Dermis blood vessel endothelial cell (primary cell): ENCODE measurements at places on chromosomes 7 and 10. TPM values are rescaled to one million over a fixed set of nuclear protein-coding genes. Genes with fewer than 3 reads are reported as not detected.
A peak's percentile ranks its signal among the peaks of the same experiment; 100 is the strongest.

The OPALIN gene
- total RNA-seq: not detected in 2 replicates

The TMEM184A gene
- under 0.01 and 0.05 TPM in 2 replicates for total RNA-seq

The MPP7 gene
- total RNA-seq: 6.8 and 16.3 TPM in 2 replicates

The WNT2 gene
- total RNA-seq: not detected in 2 replicates

DNA sequence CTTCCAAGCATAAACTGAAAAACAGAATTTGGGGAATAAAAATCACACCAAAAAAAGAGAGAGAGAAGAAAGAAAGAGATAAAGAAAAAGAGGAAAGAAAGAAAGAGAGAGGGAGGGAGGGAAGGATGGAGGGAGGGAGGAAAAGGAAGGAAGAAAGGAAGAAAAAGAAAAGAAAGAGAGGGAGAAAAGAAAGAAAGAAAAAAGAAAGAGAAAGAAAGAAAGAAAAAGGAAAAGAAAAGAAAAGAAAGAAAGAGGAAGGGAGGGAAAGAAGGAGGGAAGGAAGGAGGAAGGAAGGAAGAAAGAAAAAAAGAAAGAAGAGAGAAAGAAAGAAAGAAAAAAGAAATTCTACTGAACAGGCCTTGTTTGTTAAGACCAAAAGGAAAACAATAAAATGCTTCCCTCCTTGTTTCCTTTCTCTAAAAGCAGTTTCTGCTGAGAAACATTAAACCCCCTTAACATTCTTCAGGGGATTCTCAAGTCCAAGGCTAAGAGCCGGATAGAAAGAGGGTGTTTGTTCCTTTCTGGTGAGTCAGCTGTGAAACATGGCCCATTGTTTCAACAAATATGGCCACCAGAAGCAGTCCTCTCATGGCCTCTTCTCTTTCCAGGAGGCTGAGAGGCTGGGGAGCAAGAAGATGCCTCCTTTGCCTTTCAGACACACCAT, 46.9 kb upstream of the GPAM start:
- DNase-seq: peak; percentile 12

- no peak for DNase-seq
Observed at GRCh38 chr10:28638392-28638791, 38.9 kb upstream of the BAMBI start.

- DNase-seq: no peak
Observed at GRCh38 chr7:11332865-11333228, 359.2 kb downstream of the PHF14 start.

DNA sequence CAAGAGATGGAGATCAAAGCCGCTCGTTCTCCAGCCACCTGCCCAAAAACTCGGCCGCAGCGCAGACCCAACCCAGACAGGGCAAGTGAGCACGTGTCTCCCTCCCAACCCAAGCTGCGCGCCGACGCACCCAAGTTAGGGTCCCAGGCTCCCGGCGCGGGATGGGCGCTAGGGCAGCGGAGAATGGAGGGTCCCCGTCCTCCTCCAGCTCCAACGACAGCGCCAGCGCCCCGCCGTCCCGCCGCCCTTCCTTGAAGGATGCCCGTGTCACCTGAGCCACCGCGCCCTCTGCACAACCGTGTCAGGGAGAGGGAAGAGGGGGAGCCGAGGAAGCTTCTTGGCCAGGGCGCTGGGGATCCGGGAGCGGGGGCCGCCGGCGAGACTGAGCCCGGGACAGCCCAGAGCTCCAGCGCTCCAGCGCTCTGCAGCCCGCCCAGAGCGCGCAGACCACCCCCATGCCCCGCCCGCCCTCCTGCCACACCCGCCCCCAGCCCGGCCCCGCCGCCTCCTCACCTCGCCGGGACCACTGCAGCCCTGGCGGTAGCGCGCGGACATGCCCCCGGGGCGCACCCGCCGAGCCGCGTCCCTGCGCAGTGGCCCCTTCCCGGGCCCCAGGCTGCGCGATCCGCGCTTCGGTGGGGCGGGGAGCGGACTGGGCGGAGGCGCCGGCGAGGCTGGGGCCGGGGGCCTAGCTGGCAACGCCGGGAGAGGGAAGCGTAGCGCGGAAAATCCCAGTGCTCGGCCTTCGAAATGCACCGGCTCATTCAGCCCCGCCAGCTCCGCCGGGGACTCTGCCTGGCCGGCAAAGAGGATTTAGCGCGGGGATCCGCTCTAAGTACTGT, at the start of gene SLC16A12:
Gene SLC16A12 (minus strand): TSS at position 424 of the 842 bp plus-strand sequence. CDS start 73,016 bp downstream, outside the sequence.
- DNase-seq: peak; percentile 13

- DNase-seq: peak; percentile 21
Observed at GRCh38 chr7:29723599-29723998, 82.7 kb upstream of the WIPF3 start.

- DNase-seq: no peak
Observed at GRCh38 chr7:140745266-140746058, 49.0 kb downstream of the NDUFB2 start.

DNA sequence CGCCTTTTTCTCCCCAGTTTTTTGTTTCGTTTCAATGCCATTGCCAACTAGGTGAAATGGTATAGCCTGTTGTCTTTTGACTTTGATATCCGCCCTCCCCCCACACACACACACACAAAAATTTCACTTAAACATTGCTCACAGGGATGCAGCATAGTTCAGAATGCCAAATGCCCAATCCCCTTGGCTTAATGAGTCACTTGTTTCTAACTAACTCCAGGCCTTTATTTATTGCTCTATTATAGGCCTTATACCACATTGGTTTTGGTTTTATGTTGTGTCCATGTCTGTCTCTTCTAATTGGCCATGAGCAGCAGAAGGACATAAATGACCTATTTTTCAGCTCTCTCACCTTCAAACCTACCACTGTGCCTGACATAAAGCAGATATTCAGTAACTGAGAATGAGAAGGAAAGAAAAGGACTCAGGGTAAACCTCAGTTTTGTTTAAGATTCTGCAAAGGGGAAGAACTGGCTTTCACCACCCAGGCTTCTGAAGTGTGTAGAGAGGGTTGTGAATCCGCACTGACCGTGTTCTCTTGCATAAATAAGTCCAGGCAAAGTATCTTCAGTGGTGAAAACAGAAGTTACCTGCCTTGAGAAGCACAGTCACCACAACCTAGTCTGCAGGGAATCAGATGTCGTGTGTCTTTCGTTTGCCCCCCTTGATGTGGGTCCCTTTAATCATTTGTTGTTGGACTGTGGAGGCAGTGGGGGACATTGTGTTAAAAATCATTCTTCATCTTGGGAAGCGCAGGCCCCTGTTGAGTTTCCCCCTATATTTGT, 139.8 kb downstream of the CELF2 start:
- DNase-seq: no peak

GRCh38 chr7:141158561-141158960, 84.7 kb downstream of the TMEM178B start:
- DNase-seq: no peak

- no peak for DNase-seq
Observed at GRCh38 chr7:22831602-22832305, 9.1 kb upstream of the TOMM7 start.

DNA sequence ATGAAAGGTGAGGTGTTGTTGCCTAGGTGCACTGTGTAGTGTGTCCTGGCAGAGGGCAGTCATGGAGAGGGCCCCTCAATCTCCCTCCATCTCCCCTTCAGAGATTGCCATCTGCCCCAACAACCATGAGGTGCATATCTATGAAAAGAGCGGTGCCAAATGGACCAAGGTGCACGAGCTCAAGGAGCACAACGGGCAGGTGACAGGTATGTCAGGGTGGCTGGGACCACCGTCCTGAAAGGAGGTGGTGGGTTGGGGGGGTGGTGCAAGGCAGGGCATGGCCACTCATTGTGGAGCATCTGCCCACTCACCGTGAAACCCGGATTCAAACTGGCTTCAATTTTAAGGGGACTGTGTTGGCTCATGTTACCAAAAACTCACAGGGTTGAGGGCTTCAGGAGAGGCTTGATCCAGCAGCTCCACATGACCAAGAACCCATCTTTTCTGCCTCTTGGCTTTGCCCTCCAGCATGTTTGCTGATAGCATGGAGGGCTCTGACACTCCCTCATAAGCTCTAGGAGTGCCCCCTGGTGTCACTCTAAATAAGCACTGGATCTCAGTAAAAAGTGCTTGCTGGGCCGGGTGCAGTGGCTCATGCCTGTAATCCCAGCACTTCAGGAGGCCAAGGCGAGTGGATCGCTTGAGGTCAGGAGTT, 12.2 kb downstream of the ARPC1B start:
- peak; percentile 71 for DNase-seq

GRCh38 chr7:141073173-141073640, 657 bp upstream of the TMEM178B start:
- DNase-seq: peak; percentile 72

GRCh38 chr7:674454-675410, 51.8 kb upstream of the DNAAF5 start:
- DNase-seq: peak; percentile 65
